ENCODE measurements at places on chromosomes 7 and 10.

GRCh38 chr10:81570349-81570748, 304.6 kb upstream of the NRG3 start:
- H3K27ac ChIP-seq: no peak overlapping the region
- H3K36me3 ChIP-seq: no peaks in the 10 kb centered on the region
- DNase-seq: no peak
- no peak overlapping the region for H3K4me3 ChIP-seq

DNA sequence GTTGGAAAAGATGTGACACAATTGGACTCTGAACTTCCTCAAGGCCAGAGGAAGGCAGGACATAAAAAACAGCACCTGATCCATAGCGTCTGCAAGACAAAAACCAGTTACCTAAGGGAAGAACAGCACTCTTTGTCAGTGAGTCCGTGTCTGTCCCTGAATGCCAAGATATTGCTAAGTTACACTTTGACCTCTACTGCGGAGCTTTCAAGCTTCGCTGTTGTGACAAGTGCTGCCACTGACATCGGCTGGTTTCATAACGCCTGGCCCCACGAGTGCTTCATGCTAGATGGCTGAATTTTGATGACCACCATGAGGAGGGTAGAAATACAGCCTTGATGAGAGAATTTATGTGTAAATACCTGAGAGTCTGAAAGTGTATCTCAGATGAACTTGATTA, 49.7 kb upstream of the JAZF1 start:
- H3K4me1 ChIP-seq: peaks cover 1% of the 10 kb centered on the region
- no peak overlapping the region for H3K27ac ChIP-seq
- no peak overlapping the region for H3K4me3 ChIP-seq
- no peaks in the 10 kb centered on the region for H3K27me3 ChIP-seq

DNA sequence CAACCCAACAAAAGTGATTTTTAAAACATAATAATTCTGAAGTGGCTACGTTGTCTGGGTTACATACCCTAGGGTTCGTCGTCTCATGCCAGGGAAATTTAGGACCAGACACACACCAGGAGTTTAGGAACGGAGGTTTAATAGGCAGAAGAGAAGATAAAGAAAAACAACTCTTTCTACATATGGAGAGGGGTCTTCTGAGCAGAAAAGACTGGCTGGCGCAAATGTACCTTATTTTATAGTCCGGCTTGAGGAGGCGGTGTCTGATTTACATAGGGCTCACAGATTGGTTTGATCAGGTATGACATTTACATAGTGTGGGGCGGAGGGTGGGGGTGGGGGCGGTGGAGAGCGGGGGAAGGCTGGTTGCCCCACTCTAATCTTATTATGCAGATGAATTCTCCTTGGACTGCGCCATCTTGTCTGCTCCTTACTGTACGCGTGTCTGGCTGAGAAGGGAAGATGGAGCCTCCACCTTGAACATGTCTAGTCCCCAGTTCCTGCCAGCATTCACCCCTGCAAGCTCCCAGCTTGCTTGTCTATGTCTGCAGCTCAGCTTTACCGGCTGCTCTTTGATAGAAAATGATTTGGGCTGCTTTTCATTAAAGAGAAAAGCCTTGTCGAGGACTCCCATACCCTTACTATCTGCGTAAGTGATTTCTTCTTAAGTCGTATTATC, 98.7 kb downstream of the RALA start:
- no peak overlapping the region for H3K27ac ChIP-seq
- H3K4me1 ChIP-seq: no peaks in the 10 kb centered on the region
- H3K36me3 ChIP-seq: no peaks in the 10 kb centered on the region
- H3K27me3 ChIP-seq: no peaks in the 10 kb centered on the region
- no peak for DNase-seq
- no peak overlapping the region for H3K4me3 ChIP-seq

- no peak overlapping the region for H3K27ac ChIP-seq
- no peak overlapping the region for H3K4me3 ChIP-seq
- no peak for DNase-seq
Measured at GRCh38 chr7:80432166-80432565, 79.7 kb downstream of the GNAT3 start.

GRCh38 chr7:107940951-107941350, 50.0 kb downstream of the DLD start:
- peaks cover 8% of the 10 kb centered on the region for H3K36me3 ChIP-seq
- no peaks in the 10 kb centered on the region for H3K27me3 ChIP-seq
- no peak overlapping the region for H3K27ac ChIP-seq

Measured in activated B cell treated with CpG ODN at 0.5 μM for 24 hours (primary cell).